ENCODE measurements at places on chromosomes 13 and 19.

DNA sequence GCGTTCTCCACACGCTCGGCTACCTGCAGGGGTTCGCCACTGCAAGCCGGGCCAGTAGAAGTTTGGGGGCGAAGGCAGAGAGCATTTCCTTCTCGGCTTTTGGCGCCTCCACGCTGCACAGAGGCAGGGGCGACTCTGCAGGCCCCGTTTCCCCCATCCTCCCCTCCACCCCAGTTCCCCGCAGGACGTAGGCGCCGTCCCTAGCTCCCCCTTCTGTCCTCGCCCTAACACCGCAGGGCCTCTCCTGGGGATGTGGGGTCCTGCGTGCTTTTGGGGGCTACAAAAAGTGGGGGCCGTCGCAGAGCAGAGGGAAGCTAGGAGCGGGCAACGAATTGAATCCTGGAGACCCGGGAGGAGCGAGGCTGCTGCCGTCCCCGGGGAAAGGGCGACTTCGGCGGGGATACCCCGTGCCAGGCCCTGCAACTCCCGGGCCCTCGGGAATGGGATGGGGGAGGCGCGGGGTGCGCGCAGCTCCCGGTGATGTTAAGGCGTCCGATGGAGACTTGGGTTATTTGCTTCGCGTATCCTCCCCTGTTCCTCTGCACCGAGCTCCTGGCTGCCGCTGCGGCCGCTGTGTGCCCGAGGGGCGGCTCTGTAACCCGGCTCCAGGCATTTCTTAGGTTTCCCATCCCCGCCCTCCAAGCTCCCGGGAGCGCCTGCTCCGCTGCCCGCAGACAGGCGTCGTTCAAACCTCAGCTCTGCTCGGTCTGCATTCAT is 255.9 kb upstream of the SOX21 start:
- no peak for DNase-seq

DNA sequence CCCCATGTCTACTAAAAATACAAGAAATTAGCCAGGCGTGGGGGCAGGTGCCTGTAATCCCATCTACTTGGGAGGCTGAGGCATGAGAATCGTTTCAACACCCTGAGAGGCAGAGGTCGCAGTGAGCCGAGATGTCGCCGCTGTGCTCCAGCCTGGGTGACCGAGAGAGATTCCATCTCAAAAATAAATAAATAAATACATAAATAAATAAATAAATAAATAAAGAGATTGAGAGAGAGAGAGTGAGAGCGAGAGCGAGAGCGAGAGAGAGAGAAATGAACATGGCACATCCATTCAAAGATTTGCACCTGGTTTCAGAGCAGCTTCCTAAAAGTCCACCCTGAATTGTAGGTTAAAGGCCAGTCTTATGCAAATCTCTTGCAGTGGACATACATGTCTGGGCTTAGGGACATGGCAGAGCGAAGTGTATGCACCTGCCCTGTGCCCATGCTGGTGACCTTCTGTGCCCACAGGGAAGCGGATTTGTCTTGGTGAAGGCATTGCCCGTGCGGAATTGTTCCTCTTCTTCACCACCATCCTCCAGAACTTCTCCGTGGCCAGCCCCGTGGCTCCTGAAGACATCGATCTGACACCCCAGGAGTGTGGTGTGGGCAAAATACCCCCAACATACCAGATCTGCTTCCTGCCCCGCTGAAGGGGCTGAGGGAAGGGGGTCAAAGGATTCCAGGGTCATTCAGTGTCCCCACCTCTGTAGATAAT is 42.3 kb upstream of the CYP2B6 start:
- no peak for DNase-seq

DNA sequence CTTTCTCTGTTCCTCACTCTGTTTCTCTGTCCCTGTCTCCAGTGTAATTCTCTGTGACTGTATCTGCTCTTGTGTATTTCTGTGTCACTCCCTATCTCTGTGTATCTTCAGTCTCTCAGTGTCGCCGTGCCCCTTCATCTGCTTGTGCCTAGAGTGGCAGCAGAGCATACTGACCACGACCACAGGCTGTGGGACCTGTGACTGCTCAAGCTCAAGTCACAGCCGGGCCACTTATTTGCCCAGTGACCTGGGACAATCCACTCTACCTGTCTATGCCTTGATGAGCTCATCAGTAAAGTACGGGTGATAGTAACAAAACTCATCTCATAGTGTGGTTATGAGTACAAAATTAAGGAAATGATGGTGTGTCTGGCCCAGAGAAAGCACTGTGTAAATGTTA is 8.7 kb downstream of the TMEM147 start:
- DNase-seq: no peak

- no peak for DNase-seq
These were observed 44.4 kb downstream of the C1QTNF9 start for GRCh38 chr13:24353736-24354135.

DNA sequence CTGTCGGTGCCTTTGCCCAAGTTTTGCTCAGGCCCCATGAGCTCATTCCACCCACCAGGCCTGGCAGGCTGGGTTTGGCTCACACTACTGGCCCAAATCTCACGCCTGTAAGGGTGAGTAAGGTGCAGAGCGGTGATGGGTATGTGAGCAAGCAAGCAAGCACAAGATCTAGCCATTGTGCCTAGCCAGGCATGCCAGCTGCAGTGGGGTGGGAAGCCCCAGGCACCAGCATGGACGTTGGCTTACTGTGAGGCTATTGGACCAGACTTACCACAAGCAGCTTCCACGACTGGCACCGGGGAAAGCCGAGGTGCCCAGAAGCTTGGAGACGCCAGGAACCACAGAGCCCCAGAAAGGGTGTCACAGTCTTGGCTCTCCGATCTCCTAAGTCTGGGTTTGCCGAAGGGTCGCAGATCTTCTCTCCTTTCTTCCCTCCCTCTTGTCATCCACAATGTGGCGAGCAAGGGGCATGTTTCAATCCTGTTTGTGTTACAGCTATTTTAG is 2659.4 kb upstream of the PCDH20 start:
- DNase-seq: no peak

GRCh38 chr19:16070366-16070990 is 5.8 kb upstream of the TPM4 start:
- peak; percentile 92 for DNase-seq

GRCh38 chr19:1273263-1274041 is 1.9 kb upstream of the FAM174C start:
- no peak for DNase-seq

DNA sequence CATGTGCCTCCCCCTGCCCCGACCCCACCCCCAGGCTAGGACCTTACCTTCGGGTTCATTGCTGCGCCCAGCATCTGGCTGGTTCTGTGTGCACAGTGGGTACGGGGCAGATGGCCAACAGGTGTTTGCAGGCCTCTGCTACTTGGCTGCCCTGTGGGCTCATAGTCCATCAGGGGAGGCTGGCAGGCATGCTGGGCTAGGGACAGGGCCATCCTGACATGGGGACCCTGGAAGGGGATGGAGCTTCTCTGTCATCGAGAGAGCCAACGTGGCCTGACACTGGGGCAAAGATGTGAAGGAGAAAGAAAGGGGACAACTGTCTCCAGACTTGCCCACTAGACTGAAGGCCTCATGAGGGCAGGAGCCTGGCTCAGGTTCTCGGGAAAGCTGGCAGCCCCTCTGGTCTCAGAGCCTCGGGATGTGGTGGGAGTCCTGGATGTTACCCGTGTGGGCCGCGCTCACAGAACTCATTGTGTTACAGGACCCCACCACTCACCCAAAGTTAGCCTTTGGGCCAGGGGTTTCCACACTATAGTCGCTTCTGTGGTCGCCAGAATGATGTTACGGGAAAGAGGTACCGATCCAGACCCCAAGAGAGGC is 4.7 kb downstream of the ZNF536 start:
- DNase-seq: no peak

DNA sequence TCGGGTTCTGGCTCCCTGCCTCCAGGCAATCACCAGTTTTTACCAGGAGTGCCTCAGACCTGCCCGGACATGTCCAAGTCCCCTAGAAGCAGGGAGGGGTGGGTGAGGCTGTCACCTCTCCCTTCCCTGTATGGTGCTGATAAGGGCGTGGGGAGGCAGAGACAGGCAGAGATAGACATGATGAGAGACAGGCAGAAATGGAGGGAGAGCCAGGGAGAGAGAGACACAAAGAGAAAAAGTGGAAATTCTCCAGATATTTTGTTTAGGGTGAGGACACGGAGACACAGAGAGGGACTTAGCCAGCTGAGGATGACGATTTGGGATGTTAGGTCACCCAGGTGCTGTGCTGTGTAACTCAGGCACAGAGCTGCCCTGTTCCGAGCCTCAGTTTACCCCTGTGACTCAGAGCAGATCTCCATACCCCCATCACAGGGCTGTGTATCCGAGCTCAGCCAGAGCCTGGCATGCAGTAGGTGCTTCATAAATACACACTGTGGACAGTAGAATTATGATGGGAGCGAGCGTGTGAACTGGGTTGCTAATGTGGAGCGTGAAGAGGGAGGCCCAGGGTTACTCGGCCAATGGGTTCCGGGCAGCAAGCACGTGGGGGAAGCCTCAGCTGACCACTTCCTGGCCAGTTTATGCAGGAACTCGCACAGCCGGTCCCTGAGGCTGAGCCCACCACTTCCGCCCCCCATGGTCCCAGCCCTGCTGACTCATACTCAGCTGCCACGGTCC is 11.9 kb upstream of the GDF15 start:
- peak; percentile 71 for DNase-seq

DNA sequence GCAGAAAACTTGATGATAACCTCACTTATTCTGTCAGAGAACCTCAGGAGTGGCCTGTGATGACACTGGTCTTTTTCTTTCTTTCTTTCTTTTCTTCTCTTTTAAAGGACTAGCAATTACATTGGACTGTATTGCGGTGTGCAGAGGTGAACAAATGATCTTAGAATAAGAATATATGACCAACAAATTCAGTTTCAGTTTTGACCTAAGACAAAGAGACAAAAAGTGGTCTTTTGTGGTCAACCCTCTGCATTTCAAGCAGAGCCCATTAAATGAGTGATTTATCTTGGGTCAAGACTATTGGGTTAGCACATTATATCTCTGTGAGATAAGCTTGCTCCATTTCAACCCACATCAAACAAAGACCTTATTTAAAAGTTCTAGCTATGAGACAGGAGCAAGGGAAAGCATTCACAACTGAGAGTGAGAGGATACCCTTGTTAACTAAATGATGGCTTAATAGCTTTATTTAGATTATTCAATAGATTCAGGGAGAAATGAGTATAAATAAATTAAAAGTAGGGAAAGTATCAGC is 644.4 kb downstream of the PCDH9 start:
- no peak for DNase-seq

DNA sequence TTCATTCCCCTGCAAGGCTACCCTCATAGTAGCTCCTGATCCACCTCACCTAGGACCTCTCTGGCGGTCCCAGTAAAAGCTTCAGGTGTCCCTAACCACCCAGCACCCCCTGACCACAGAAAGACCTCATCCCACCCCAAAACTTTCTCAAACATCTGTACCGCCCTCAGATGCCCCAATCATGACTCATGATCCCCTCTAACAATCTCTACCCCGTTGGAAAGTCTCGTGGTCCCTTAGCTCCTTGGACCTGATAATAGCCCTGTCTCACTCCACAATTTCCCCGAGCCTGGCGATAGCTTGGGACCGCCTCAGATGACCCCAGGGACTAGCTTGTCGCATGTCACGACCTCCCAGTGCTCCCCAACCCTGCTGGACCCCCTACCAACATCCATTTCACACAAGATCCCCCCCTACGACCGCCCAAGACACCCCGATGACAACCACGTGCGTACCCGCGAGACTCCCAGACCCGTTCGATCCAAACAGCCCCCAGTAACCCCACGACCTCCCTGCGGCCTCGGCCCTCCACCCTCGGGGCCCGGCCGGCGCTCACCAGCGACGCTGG is 450 bp downstream of the NDUFA11 start:
- DNase-seq: no peak

DNA sequence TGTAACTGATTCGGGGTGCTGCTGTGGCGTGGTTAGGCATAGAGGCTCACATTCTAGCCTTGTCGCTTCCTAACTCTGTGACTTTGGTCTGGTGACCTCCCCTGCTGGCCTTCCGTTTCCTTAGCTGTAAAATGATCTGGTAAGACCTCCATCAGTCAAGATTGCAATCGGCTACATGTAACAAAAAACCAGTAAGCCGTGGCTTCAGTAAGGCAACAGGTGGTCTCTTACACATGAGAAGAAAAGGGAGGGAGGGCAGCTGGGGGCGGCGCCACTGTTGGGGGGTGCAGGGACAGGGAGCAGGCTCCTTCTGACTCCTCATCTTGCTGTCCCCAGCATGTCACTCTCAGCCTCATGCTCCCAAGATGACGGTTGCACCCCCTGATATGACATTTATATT is 148.0 kb downstream of the SIPA1L3 start:
- no peak for DNase-seq

- DNase-seq: no peak
These were observed 2.1 kb downstream of the FUT1 start for GRCh38 chr19:48750351-48750750.

GRCh38 chr13:70408865-70409264 is 300.6 kb upstream of the KLHL1 start:
- no peak for DNase-seq

DNA sequence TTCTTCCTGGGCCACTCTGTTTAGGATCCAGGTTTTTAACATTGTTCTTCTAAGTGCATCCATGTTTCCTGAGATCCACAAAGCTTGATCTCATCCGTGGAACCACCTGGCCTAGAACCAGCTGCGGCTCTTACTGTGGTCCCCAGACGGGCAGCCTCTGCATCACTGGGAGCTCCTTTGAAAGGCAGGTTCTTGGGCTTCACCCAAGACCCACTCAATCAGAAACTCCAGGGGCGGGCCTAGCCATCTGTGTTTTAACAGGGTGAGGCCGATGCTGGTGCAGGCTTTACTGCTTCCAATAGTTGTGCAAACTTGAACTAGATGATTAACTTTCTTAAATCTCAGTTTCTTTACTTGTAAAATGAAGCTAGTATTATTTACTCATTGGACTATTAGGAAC is 605.7 kb downstream of the FGF9 start:
- no peak for DNase-seq

GRCh38 chr13:81148822-81149221 is 807.9 kb upstream of the SPRY2 start:
- no peak for DNase-seq

- DNase-seq: no peak
These were observed 107.5 kb downstream of the KLF12 start for GRCh38 chr13:74026753-74027152.
